ENCODE measurements at places on chromosomes 12 and 14.

DNA sequence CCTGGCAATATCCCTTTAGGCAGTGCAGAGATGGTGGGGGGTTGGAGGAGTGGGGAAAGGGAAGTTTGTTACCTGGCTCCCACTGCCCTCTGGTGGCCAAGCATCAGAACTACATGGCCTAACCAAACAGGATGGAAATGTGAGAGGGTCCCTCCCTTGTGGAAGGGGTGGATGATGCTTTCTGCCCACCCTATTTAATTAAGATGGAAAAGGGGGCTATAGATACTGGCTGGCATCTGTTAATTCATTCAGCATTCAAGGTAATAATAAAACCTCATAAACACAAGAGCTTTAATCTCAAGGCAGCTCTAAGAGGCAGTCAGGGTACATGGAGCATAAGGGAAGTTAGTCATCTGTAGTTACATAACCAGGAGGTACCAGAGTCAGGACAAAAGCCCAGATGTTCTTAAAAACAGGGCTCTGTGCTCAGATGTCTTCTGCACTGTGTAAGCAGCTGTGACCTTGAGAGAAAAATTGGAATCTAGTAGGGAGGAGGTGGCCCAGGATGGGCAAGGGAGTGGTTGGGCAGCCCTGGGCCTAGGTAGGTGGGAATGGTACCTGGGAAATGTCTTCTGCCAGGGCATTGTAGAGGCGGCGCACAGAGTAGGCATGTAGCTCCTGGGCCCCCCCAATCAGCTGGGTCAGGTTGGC is 4.6 kb downstream of the AP1G2 start:
- DNase-seq: peak; percentile 33

DNA sequence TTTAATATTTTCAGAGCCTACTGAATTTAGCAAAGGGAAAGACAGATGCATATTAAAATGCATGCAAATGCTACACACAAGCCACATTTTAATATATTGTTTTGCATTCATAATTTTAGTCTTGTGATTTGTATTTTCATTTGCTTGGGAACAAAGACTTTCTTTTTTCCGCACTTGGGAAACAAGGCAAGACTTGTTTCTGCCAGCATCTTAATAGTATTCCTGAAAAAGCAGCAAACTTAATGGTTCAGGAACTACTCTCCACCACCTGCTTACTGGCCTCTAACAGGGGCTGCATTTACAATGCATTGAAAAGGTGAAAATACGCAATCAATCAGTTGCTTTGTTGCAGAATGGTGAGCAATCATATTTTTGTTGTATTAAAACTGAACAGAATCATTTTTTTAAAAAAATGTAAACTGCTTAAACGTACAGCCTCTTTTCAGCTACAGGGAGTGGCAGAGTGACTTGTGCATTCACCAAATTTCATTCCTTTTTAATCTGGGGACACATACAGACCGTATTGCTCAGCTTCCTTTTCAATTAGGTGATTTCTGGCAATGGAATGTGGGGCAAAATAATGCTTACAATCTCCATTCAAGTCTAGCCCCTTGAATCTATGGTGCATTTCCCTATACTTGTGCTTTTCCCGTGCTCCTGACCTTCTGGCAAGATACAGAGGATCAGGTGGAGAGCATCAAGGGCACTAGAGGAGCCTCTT is 144.1 kb upstream of the BTG1 start:
- DNase-seq: peak; percentile 53

DNA sequence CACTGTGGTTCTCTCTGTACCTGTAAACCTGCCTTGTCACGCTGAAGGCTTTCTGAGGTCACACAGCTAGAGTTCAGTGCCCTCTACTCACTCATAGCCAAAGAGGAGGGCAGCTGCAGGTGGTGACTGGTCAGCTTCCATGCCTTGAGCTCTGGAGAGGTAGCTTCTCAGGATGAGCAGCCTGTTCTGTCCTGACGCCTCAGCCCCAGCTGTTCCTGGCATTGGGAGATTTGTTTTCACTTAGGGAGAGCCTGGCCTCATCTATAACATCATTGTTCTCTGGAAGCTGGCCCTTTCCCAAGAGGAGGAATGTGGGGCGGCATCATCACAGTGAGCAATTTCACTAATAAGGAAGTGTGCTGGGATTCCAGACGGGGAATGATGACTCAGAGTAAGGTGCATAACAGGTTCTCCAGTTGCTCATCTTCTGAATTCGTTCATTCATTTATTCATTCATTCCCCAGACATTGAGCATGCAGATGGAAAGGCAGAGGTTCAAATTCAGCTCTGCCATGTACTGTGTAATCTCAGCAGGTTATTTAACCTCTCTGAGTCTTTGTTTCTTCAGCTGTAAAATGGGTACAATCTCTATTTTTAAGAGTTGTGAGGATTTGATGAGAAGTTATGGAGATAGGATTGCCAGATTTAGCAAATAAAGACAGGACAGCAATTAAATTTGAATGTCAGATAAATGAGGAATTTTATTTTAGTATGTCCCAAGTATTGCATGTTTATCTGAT is 255.8 kb upstream of the CRY1 start:
- peak; percentile 97 for DNase-seq

DNA sequence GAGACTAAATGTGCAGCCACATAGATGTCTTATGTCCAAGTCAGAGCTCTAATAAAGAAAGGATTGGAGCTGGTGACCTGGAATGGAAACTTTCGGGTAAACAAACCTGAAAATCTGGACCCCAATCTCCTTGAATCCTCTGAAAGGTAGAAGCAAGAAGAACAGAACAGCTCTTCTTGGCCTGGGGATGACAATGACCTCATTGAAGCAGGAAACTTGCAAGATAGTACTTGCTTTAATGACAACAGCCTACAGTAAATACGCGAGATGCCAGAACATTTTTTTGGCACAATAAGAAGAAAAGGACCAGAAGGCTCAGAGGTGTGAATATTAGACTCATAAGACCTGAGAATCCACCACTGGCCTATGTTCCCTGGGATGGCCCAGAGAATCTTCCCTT is 4.1 kb upstream of the PRIMA1 start:
- DNase-seq: no peak

DNA sequence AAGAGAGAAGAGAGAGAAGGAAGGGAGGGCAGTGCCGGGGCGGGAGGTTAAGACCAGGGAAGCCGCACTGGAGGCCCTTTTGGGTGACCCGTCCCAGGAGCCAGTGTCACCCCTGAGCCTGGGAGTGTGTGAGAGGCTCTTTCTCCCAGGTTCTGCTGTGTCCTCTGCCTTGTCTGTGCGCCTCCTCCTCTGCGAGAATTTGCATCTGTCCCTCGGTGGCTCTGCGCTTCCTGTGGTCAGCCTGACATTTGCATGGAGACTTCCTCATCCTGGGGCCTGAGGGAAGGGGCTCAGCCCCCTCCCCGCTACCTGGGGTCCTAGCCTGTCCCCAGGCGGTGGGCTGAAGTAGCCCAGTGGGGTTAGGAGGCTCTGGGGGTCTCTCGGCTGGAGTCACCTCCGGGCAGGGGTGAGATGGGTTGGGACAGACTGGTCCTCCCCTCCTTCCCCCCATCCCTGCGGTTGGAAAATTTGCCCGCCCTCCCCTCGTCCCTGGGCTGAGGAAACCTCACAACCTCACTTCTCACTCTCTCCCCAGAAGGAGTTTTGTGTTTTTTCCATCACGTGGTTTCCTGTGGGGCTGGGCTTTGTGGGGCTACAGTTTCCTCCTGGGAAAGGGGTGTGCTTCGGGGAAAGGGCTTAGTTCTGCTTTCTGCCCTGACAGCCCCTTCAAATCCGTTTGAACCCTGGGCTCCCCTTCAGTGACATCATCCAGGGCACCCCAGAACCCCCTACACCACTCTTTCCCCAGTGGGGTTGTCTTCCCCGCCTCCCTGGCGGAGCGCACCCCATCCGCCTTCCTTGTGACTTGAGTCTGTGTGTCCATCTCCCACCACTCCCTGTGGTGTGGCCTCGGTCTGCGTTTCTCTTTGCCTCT is 2.5 kb downstream of the PTPN6 start:
- no peak for DNase-seq

- DNase-seq: no peak
Measured at GRCh38 chr14:92651758-92652406, 96.5 kb downstream of the LGMN start.

GRCh38 chr12:104816845-104817503 is 141.1 kb downstream of the SLC41A2 start:
- DNase-seq: no peak

DNA sequence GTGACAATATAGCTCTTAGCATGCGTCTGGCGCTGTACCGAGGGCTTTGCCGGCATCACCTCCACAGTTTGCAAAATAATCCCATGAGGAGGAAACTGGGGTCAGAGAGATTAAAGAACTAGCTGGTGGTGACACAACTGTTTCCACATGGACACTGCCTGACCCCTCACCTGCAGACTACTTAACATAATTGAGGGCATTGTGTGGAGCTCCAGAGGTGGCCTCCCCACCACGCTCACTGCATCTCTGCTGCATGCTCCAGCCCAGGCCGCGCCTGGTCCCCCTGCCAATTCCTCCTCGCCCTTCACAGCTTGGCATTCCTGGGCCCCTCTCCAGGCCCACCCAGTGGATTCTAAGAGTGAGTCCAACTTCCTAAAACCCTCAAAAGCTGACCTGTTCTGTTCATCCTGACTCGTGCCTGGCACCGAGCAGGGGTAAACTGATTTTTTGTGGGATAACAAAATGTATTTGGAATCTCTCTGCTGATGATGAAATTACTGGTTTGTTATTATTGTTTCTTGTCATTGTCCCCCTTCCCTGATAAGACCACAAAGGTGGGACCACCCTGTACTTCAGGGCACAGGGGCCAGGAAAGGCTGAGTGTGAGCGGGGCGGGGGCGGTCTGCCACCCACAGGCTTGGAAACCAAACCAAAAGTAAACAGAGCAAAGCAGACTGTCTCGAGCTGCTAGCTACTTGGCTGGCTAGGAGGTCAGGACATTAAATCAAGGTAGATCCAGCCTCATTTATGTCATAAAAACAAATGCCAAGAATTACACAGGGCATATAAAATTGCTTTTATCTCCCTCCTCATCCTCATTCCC is 40.6 kb downstream of the CHGA start:
- no peak for DNase-seq

- DNase-seq: no peak
Measured at GRCh38 chr12:979349-979748, 11.7 kb upstream of the ERC1 start.

DNA sequence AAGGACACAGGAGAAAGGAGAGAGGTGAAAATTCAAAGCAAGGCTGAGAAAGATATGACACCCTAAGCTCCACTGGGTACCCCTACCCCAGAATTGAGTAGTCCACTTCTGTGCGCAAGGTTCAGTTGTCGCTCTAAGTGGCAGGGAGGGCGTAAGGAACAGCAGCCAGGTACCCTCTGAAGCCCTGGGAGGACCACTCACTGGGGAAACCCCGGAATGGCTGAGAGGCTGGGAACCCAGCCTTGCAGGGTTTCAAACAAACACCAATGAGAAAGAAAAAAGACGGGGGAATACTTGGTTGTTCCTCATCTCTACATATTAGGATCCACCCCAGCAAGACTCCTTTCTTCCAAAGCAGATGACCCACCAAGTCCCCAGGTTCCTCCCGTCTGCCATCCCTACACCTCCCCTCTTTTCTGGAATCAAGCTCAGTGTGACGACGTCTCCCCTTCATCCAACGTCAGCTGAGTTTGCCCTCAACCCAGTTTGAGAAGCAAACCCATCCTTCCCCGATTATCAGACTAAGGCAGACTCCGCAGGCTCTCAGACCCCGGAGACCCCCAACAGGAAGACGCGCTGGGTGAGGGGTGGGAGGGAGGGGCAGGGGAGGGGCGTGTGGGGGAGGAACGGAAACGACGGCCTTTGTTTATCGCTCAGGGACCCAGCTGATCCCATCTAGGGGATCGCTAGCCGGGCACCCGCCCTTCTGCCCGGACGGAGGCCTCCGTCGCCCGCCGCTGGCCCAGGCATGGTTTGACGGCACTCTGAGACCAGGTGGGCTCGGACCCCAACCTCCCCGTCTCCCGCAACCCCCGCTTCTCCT is 795 bp downstream of the LMBR1L start:
- no peak for DNase-seq

GRCh38 chr14:23522643-23523198 is 28.8 kb downstream of the ZFHX2 start:
- no peak for DNase-seq

DNA sequence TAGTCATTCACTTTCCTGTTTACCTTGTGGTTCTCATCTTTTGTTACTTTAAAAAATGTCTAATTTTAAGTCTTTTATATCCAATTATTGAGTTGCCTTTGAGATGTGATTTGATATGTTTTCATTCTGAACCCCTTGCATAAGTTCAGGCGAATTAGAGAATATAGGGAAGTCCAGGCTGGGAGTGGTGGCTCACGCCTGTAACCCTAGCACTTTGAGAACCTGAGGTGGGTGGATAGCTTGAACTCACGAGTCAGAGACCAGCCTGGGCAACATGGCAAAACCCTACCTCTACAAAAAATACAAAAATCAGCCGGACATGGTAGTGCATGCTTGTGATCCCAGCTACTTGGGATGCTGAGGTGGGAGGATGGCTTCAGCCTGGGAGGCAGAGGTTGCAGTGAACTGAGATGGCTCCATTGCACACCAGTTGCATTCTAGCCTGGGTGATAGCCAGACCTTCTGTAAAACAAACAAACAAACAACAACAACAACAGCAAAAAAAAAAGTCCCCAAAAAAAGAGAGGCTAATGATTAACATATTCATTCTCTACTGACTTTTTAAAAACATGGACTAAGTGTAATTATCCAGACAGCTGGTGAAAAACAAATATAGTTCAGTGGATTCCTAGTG is 451.1 kb upstream of the RGS6 start:
- DNase-seq: no peak
